Activated T-helper 2 cell treated with anti-CD3 and anti-CD28 coated beads, Interferon-gamma antibody, Interleukin-2, Interleukin-4, amounts not matched to agents 10 μg/mL and 5 μg/mL and 100 μg/mL, durations not matched to agents 14 hours and 24 hours and 36 hours (primary cell): ENCODE measurements at places on chromosomes 12 and 14. TPM values are rescaled to one million over a fixed set of nuclear protein-coding genes. Genes with fewer than 3 reads are reported as not detected.

Gene SMARCD1
- total RNA-seq: 71.5 and 76.8 TPM in 2 replicates

Gene PTPN21
- total RNA-seq: 0.32 and 0.34 TPM in 2 replicates

Gene P2RX2
- total RNA-seq: not detected in 2 replicates

Gene PELI2
- 2.3 and 2.8 TPM in 2 replicates for total RNA-seq

Gene SLC25A47
- total RNA-seq: not detected in 2 replicates

Gene HOXC9
- not detected in 2 replicates for total RNA-seq

Gene TEDC1
- total RNA-seq: 38.2 and 42.6 TPM in 2 replicates

Gene EXOC3L4
- total RNA-seq: not detected in 2 replicates

Gene TMEM132C
- total RNA-seq: not detected in 2 replicates

Gene OTUB2
- total RNA-seq: 2.1 and 2.3 TPM in 2 replicates

Gene MUCL1
- total RNA-seq: 0.51 TPM in 1 of 2 replicates, not detected in the other

Gene SALL2
- 2.6 and 2.7 TPM in 2 replicates for total RNA-seq

Gene CEBPE
- not detected in 2 replicates for total RNA-seq

Gene CD163L1
- total RNA-seq: not detected in 2 replicates

Gene DACT1
- total RNA-seq: 6.6 and 7.8 TPM in 2 replicates

Gene ATP5F1B
- 729 and 735 TPM in 2 replicates for total RNA-seq

Gene FRMD6
- 11.6 and 17.8 TPM in 2 replicates for total RNA-seq

Gene ASCL1
- total RNA-seq: not detected in 2 replicates

Gene LTBP2
- 0.07 and 0.23 TPM in 2 replicates for total RNA-seq
